ENCODE measurements at places on chromosomes 6 and 20. TPM values are rescaled to one million over a fixed set of nuclear protein-coding genes. Genes with fewer than 3 reads are reported as not detected.

DNA sequence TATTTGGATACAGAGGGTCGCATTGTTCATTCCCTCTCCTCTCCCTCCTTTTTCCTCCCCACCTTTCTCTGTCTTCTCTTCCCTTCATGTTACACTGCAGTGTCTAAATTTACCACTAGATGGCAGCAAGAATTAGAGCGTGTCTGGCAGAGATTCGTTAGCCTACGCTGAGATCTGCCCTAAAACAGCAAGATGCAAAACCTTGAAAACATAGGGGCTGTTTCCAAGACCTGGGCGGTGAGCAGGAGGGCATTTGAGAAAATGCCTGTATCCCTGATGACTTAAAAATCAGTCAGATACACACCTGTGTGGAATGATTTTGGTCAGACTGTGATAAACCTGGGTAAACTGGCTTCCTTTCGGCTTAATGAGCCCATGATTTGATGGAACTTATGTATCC, 101.5 kb upstream of the ISM1 start:
- DNase-seq = peak; percentile 35

GRCh38 chr6:108163644-108164542, 1.9 kb upstream of the NR2E1 start:
- DNase-seq = no peak

DNA sequence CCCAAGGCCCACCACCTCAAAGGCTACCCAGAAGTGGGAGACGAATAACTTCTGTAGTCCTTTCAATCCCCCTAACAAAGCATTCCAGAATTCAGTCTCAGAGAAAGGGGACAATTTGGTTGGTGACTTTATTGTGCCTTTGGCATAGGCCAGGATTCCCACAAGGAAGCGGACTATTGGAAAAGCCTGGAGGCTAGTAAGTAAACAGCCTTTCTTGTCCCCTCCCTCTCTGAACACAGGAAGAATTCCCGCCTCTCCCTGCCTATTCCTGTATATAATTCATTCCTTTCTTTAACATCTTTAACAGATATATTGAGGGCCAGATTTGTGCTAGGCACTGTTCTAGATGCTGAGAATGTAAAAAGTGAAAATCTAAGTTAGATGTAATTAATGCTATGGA, 36.1 kb downstream of the RNF8 start:
- no peak for DNase-seq

DNA sequence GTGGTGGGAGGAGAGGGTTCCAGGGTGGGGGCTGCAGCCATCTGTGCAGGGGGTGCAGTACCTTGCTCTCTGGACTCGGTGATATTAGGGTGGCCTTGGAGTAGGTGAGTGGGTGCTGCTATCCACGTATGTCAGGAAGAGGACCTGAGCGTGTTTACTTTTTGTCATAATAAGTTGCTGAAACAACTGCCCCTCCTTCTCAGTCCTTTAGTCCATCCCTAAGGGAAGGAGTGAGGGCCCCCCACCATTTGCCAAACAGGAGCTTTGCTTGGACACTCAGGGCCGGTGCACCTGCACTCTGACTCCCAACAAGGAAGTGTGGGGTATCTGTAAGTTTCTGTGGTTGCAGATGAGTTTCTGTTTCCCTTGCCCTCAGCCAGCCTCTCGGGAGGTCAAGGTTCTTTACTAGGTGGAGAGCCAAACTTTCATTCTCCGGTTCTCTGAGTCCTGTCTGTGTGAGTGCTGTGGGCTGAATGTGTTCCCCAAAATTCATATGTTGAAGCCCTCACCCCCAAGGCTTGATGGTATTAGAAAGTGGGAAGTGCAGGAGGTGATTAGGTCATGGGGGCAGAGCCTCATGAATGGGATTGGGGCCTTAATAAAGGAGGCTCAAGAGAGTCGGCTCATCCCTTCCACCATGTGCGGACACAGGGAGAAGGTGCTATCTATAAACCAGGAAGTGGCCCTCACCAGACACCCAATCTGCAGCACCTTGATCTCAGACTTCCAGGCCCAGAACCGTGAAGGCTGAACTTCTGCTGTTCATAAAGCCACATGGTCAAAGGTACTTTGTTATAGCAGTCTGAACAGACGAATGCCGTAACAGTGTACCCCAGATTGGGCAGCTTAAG, 19.6 kb upstream of the CCR6 start:
- no peak for DNase-seq

DNA sequence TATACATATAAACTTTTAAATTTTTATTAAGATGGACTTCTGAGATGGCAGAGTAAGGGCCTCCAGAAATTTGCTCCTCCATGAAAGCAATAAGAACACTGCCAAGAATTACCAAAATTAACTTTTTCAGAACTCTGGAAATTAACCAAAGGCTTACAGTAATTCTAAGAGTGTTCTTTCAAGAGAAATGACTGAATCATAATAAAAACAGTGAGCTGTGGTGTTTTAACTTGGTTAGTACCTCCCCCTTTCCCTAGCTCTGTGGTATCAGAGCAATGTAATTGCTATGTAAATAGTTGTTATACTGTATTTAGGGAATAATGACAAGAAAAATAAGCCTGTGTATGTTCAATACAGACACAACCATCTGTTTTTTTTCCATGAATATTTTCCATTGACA, 19.0 kb downstream of the HECA start:
- DNase-seq = no peak

DNA sequence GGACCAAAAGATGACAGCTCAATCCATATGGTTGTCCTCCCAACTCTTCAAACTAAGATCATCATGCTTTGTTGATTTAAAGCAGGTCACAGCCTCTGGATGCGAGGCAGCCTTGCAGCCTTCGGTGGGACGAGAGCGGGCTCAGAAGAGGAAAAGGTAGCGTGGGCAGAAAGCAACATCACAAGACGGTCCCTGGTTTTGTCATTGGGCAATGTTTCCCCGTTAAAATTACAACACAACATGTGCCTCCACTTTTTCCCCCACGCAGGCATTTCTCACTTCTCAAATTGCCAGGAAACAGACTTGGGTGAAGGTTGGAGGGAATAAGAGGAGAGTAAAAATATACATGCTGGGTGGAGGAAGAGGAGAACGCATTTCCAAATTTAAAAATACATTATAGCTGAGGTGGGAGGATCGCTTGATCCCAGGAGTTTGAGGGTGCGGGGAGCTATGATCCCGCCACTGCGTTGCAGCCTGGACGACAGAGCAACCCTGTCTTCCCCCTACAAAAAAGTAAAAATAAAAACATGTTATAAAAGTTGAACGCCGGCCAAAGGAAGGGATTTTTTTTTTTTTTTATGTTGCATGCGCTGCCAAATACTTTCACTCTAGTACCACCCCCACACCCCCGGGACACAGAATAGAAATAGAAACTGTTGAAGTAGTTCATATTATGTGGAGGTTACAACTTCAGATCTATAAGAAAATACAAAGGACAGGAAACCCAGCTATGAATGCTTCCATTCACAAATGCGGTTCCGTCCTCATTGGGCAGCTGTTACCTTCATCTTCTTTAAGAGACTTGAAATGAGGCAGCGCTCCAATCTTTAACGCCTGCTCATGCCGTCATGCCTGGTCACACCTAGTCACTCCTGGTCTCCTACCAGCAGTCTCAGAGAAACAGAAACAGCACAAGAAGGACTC, 13.9 kb upstream of the NAA20 start:
- DNase-seq = peak; percentile 32

- DNase-seq = no peak
Observed at GRCh38 chr6:29531668-29532067, 27.9 kb downstream of the UBD start.

DNA sequence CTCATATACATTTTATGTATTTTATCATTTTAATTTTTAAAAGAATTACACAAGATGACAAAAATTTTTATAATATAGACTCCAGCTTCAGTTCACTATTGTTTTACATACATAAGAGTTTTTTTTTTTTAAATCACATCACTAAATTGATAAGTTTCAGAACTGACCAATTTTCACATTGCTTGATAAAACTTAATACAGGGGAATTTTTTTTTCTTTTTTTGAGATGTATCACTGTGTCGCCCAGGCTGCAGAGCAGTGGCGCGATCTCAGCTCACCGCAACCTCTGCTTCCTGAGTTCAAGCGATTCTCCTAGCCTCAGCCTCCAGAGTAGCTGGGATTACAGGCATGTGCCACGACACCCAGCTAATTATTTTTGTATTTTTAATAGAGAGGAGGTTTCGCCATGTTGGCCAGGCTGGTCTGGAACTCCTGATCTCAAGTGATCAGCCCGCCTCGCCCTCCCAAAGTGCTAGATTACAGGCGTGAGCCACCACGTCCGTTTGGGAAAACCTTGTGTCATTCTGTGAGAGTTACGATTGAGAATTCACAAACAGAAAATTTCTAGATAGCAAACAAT, 36.6 kb upstream of the BTN3A2 start:
- no peak for DNase-seq

DNA sequence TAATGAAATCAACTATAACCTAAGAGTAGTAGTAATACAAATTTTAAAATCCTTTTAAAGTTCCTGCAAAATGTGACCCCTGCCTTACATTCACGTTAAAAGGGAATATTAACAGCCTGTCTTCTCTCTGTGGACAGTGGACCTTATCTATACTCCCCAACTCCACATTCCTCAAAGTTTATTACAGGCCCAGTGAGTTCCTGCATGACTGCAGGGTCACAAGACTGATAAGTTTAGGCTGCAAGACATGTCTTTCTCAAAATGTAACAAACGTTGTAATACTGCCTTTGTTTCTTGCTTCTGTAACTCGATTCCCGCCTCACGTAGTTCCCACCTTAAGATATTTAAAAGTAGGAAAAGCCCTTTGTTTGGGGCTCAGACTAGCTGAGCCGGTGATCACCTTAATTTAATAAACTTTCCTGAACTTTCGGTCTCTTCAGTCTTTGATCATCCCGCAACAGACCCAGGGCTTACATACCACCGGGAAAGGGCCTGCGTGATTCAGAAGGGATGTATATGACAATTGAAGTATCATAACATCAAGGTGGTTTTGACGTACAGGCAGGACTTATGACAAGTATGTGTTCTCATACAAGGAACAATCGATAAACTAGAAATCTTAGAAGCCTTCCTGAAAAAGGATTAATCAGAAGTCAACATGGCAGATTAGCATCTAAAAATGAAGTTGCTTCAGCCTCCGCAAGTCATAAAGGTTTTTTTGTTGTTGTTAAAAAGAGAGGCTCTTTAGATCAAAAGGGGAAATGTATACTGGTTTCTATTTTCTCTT, 3.0 kb downstream of the IL22RA2 start:
- DNase-seq = no peak

DNA sequence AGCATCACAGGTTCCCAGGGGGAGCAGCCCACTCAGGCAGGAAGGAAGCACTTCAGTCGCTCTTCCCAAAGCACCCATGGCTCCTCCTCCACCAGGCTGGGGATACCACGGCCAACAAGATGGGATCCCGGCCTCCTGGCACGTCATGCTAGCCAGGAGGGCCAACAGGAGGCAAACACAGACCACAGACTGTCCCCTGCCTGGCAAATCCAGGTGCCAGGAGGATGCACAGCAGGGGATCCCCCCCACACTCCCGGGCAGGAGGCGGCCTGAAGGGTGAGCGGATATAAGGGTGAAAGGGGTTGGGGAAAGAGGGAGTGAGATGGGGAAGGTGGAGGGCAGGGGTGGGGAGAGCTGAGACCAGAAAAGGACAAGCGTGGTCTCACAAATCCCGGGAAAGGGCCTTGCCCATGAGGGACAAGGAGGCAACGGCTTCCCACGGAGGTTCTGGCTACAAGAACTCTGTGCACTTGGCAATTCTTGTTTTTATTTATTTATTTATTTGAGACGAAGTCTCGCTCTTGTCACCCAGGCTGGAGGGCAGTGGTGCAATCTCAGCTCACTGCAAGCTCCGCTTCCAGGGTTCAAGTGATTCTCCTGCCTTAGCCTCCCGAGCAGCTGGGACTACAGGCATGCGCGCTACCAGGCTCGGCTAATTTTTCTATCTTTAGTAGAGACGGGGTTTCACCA, 7.2 kb downstream of the PXDC1 start:
- no peak for DNase-seq

DNA sequence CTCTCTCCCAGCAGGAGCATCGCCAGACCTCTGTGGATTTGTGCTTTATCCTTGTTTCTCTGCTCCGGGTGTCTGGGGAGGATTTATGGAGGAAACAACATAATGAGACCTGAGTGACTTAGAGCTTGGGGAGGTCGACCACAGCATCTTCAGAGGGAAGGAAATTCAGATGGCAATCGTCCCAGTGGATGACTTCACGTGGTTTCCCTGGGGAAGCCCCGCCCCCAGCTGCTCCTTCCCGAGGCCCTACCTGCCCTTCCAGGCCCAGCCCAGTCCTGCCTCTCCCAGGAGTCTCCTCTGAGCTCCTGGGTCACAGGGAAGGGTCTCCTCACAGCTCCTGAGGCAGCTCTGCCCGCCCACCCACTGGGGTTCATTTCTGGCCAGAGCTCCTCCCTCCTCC, 430.3 kb upstream of the SULF2 start:
- no peak for DNase-seq

GRCh38 chr6:146593986-146594385, 4.8 kb upstream of the ADGB start:
- no peak for DNase-seq

DNA sequence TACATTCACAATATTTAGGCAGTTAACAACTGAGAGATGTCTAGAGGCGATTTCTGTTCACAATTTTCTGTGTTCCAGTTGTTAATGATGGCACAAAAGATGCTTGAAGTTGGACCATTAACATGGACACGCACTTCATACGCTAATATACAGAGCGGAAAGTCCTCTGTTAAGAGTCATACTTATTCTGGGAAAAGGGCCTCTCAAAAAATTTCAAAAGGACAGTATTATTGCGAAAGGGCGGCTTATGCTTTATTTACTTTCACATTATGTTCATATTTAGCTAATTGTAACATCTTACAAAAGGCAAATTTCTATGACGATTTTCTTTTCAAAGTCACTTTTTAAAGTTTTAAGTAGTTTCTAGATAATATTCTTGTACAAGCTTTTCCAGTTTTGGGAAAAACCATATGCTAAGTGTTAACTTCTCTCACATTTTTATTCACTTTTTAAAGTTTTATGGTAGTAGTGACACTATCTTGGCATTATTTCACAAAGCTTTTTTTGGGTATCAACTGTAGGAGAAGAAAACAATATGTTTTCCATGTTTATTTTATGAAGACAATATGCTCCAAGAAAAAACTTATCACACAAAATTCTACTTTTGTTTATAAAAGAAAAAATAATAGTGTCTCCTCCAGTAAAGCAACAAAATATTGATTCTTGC, 62.3 kb downstream of the MAP7 start:
- DNase-seq = no peak

GRCh38 chr6:115618256-115618655, 442.4 kb downstream of the FRK start:
- no peak for DNase-seq

- no peak for DNase-seq
Observed at GRCh38 chr20:50417023-50417329, 93.2 kb upstream of the PTPN1 start.

GRCh38 chr20:49938173-49939163, 2.3 kb downstream of the RNF114 start:
- no peak for DNase-seq

GRCh38 chr6:159778131-159778530, 11.3 kb downstream of the TCP1 start:
- DNase-seq = no peak

- DNase-seq = no peak
Observed at GRCh38 chr6:45436544-45437438, 59.1 kb upstream of the SUPT3H start.

GRCh38 chr6:39891976-39892375, 42.3 kb downstream of the MOCS1 start:
- DNase-seq = no peak

GRCh38 chr6:44495036-44495901, 107.8 kb downstream of the CDC5L start:
- no peak for DNase-seq

Gene SLCO4A1
- total RNA-seq = 1.4 TPM

Gene SLC2A10
- total RNA-seq = 36.6 TPM

Gene MUC22
- total RNA-seq = not detected

Gene TRIM10
- total RNA-seq = 0.42 TPM

Gene RIPOR2
- total RNA-seq = 14.1 TPM

Gene TFAP2A
- total RNA-seq = 1.6 TPM

Gene THEMIS
- 0.26 TPM for total RNA-seq

Gene OPN5
- 0.05 TPM for total RNA-seq
